ENCODE measurements at places on chromosomes 1 and 21.

DNA sequence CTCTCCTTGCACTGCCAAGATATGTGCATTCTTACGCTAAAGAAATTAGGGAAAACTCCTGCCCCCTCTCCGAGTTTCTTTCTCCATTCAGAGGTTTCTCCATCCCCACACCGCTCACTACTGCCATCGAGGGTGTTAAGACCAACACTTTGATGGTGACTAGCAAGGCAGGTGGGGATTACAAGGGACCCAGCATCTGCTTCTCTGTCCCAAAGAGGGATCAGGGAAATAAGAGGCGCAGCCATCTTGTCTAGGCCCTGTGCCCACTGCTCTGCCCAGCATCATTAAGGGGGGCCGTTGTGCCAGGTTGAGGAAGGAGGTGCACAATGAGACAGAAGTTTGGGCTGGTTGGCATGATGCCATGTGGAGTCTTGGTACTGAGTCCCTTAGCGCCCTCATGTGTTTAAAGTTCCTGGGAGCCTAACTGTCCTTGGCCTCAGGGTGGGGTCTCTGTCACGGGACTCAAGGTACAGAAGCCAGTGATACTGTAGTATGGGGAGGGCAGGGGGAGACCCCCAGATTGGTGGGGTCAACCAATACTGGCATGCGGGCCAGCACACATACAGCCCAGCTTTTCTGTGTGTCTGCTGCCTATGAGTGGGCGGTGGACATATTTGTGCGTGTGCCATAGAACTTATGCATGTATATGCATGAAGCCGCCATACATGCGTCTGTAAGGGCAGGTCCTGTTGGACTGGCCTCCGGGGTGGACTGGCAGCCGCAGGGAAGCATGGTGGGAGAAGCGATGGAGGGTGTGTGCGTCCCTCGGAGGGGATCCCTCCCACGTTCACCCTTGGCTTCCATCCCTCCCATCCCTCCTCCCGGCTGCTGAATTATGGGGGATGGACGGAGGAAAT is 5.5 kb downstream of the EFNA3 start:
- peak; percentile 57 for DNase-seq

DNA sequence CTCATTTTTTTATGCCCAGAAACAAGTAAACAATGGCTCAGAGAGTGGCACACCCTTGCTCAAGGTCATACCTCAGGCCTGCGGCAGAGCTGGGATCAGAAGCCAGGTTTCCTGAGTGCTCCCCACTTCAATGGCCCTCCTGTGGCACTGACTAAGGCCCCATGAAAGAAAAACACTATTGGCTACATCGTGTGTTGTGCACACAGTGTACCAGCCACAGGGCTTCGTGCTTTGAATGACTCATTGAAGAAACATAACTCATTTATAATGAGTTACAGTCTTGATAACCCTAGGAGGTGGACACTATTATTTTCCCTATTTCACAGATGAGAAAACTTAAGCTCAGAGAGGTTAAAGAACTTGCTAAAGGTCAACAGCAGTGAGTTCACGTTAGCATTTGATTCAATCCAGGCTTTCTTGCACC is 91.2 kb downstream of the TRABD2B start:
- DNase-seq, result no peak

- no peak for DNase-seq
Observed at GRCh38 chr1:54279457-54279856, 79.5 kb downstream of the MRPL37 start.

- peak; percentile 53 for DNase-seq
Observed at GRCh38 chr1:22611530-22611947, 24.9 kb upstream of the C1QA start.

GRCh38 chr1:233295237-233295974 is at the start of gene PCNX2:
PCNX2 (minus strand) TSS chr1:233295725; CDS start chr1:233295478, 247 bp downstream.
- DNase-seq, result peak; percentile 78

DNA sequence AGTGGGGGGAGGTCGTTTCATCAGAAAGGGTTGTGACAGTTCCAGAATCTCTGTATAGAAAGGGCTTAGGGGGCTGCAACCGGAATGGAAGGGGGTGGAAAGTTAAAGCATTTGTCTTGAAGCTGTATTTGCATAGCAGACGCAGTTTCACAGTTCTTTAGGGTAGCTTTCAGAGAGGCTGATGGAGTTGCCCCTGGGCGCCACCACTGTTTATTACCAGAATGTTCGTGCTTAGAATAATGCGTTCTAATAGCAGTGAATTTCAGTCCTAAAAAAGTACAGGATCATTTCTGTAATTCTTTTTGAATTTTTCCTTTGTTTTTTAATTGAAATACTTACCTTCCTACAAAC is 1.3 kb downstream of the EXO1 start:
- DNase-seq, result peak; percentile 6

Measured in ELR (cell line).